ENCODE measurements at places on chromosomes 7 and 10.

- no peak for DNase-seq
These were observed 2.6 kb downstream of the LDB3 start for GRCh38 chr10:86670876-86671275.

DNA sequence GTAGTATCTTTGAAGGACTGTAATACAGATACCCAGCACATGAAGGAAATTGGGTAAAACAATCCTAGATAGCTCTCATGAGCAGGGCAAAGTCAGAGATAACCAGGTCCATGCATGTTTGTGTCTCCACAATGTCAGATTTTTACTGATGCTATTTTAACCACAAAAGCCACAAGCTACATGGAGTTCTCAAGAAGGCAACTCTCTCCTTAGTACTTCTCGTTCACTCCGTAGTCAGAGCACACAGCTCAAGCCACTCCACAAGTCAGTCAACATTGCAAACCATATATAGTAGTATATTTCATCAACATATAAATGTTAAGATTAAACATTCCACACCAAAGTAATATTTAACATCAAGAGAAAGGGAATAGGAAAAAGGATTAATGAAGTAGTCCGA, 98.0 kb upstream of the PIK3CG start:
- no peak for DNase-seq

DNA sequence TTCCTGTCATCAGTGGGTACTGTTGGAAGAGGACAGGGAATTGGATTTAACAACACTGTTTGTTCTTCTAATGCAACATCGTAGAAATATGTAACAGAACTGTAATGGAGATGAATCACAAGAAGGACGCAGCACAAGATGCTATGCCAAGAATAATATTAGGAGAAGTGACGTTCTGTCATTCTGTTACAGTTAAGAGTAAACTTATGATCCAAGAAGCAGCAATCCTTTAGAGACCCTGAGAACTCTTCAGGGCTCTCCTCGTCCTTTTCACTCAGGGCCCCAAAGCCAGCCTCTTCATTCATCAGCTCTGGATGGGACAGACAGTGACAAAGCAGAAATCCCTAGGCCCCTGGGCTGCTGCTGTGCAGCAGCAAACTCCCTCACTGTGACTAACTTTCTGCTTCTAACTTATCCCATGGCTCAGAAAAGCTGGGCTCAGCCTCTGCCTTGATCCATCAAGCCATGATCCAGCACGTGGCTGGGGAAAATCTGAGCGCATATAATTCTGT, 8.7 kb upstream of the IL6 start:
- no peak for DNase-seq

DNA sequence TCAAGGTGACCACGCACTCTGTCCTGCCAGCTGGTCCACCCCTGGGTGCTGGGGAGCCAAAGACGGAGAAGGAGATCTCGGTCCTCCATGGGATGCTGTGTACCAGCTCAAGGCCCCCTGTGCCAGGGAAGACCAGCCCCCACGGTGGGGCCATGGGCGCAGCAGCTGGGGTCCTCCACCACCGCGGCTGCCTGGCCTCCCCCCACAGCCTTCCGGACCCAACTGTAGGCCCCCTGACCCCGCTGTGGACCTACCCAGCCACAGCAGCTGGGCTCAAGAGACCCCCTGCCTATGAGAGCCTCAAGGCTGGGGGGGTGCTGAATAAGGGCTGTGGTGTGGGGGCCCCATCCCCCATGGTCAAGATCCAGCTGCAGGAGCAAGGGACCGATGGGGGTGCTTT, 5.4 kb downstream of the NYAP1 start:
- no peak for DNase-seq

All from T-helper 17 cell (primary cell).